ENCODE measurements at places on chromosomes 3 and 15. TPM values are rescaled to one million over a fixed set of nuclear protein-coding genes. Genes with fewer than 3 reads are reported as not detected.

DNA sequence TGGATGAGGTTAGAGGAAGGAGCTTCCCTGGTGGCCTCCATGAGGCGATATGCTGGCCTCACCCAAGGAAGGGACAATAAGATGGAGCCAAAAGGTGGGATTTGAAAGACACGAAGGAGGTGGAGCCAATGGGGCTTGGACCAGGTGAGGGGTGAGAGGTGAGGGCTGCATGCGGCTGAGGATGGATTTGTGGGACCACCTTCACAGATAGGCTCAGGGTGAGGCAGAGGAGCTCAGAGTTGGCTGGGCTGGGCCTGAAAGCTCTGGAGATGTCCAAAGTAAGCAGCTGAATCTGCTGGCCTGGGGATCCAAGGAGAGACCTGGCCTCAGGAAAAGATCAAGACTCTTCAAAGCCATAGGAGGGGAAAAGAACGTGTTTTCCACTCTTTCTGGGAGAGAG is 49.8 kb downstream of the EXOG start:
- DNase-seq, result no peak

- no peak for DNase-seq
Measured at GRCh38 chr15:96365781-96366525, 35.5 kb downstream of the NR2F2 start.

- DNase-seq, result no peak
Measured at GRCh38 chr3:65251375-65251774, 563.6 kb upstream of the ADAMTS9 start.

DNA sequence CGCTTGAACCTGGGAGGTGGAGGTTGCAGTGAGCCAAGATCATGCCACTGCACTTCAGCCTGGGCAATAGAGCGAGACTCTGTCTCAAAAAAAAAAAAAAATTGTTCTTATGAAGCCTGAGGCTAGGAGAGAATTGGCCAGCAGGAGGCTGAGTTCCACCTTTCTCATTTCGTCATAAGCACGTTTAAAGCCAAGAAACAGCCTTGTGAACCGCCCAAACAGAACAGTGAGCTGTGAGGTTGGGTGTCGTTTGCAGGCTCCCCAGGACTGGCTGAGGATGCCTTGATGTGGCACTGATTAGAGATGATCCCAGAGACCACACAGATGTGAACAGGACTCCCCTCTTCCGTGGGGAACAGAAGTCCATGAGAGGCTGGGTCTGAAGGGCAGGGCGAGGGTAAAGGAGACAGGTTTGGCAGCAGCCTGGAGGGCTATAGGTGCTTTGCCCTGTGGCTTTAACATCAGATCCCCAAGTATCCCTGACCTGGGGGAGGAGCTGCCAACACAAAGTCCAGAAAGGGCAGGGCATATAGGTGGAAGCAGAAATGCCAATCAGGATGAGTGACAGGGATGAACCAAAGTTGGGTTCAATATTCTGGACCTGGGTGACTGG is 52.9 kb downstream of the CLEC3B start:
- DNase-seq, result no peak

- no peak for DNase-seq
Measured at GRCh38 chr3:102511168-102511567, 76.4 kb downstream of the ZPLD1 start.

DNA sequence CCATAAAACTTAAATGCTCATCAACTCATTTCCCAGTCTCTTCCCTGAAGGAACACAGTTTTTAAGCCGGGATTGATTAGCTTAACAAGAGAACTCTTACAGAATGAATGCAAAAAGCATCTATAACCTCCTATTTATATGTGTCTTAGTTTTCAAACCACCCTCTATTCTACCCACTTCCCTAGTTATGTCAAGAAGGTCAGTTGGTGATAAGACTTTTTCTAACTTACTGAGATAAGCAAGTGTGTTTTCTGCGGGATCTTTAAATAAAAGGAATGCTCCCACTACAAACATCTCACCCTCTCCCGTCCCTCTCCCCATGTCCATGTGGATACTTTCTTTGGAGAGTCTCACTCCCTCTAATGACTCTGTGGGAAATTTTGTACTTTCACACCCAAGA is 218.5 kb downstream of the SV2B start:
- DNase-seq, result no peak

The KLHL40 gene
- 0.07 TPM for polyA plus RNA-seq

GRCh38 chr3:57696801-57697321 is 4.0 kb upstream of the DENND6A start:
- no peak for DNase-seq

DNA sequence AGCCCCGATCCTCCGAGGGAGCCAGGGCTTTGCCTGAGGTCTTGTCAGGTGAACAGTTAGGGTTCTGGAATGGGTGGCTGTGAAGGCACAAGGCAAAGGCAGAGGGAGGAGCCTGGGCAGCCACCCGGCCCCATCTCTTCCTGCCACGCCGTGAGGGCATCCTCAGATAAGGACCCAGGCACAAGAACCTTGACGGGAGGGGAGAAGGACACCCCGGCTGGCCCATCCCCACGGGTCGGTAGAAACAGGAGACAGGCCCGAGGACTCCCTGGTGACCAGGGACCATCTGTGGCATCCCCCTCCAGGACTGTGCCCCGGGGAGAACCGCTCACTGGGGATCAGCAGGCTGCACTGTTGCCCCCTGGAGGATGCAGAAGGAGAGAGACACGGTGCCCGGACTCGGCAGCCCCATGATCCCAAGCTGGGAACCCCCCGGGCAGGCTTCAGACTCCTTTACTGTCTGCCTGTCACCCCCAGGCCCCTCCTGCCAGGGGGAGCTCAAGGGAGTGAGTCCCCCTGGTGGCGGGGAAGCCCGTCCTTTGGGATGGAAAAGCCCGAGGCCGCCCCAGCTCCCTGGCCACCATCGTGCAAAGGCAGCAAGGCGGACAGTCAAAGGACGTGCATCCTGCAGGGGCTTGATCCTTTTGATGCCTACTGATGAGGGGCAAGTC is 12.3 kb upstream of the PCSK6 start:
- no peak for DNase-seq

The COX5A gene
- 230 TPM for polyA plus RNA-seq

- no peak for DNase-seq
Measured at GRCh38 chr15:40722934-40723333, 28.0 kb downstream of the RAD51 start.

DNA sequence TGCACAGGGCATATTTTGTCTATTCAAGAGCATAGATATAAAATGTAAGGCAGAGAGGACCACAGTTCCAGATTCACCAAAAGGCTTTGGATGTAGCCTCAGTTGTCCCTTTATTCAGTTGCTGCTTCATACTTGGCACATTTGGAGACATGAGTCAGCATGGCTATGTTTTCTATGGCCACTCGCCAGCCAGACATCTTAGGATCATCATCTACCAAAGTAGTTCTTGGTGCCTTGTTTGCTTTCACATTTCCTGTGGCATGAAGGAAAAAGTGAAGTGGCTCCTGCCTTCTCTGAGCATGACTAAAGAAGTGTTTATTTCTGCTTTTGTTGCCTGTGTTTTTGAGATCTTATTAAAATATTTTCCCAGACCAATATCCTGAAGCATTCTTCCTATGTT is 7.2 kb downstream of the SUSD5 start:
- no peak for DNase-seq

DNA sequence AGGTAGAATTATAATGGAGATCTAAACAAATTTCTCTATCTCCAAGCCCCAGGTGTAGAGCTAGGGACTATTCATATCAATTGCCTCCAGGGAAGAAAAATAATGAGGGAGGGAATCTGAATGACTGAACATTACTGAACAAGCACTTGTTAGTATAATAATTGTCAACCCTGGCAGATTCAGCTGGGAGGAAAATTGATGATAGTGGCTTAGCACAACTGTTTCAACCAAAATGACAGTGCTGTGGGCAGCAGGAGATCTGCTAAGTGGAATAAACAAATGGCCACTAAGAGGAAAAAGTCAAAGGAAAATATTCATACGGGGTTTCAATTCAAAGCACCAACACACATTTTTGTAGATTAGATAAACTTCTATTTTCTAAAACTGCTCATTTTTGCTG is 294.9 kb upstream of the ZNF385D start:
- no peak for DNase-seq

The SLC6A6 gene
- polyA plus RNA-seq, result 16.7 TPM

DNA sequence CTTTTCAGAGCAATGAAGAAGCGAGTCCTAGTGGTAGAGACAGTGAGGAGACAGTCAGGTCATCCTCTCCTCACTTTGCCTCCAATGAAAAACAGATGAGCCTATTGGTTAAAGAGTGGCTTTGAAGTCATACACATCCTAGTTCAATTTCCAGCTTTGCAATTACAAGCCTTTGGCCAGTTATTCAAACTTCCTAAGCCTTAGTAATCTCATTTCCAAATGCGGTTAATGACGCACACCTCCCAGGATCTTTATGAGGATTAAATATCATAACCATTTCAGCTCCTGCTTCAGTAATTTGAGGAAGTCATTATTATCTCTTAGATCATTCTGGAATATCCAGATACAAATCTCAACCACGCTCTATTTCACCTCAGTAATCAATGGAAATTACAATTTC is 10.0 kb upstream of the ST6GAL1 start:
- no peak for DNase-seq

GRCh38 chr3:184157206-184157605 is 2.0 kb downstream of the DVL3 start:
- DNase-seq, result no peak

- no peak for DNase-seq
Measured at GRCh38 chr3:122859021-122859805, 64.3 kb downstream of the SLC49A4 start.

GRCh38 chr15:89417206-89417725 is 79.1 kb downstream of the RHCG start:
- no peak for DNase-seq

DNA sequence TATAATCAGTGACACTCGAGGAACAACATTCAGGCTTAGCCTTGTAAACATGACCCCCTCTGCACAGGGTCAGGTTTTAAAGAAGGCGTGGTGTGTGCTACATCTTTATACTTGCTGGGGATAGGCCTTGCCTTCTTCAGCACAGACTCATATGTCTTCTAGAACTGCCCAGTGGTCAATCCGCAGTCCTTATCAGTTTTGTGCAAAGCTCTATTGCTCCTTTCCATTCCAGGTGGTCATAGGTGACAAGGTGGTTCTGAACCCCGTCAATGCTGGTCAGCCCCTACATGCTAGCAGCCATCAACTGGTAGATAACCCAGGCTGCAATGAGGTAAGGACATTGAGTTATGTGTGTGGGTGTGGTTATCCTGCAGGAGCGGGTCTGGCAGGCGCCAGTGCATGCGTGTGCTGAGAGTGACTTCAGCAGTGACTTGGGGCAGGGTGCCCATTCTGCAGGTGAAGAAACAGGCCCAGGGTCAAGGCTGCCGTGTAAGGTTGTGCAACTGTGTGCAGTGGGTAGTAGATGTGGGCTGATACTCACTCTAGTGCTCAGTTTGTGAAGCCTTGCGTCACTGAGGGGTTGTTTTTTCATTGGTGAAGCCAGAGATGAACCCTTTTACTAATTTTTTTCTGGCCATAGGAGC is 150.9 kb downstream of the ITPR1 start:
- no peak for DNase-seq
